NK-92 treated with Interleukin-12 subunit alpha and Interleukin-12 subunit beta, amount 100 ng/mL, for 24 hours (cell line): ENCODE measurements at places on chromosomes 5 and 9.

GRCh38 chr5:45385321-45386058, 310.7 kb downstream of the HCN1 start:
- DNase-seq = no peak

DNA sequence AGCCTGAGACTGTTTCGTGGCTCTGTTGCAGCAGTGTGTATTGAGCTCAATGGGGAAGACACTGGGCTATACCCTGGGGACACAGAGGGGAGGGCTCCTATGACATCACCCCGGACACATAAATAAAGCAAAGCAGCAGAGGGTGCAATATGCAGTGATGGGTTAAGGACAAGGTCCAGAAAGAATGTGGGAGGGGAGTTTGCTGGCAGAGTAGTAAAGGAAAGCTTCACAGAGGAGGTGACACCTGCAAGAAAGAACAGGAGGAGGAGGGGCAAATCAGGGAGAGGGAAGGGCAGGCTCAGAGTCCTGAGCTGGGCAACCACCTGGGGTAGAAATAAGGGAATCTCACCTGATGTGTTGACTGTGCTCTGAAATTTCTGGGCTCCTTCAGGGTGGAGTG, 35.3 kb upstream of the CDKN2AIPNL start:
- DNase-seq = no peak

GRCh38 chr5:71907608-71908145, 188.6 kb downstream of the CARTPT start:
- DNase-seq = no peak

- no peak for DNase-seq
Observed at GRCh38 chr5:39377613-39378012, 13.3 kb upstream of the C9 start.
